ENCODE measurements at places on chromosomes 5 and 9. TPM values are rescaled to one million over a fixed set of nuclear protein-coding genes. Genes with fewer than 3 reads are reported as not detected.

Gene CAAP1
- total RNA-seq = 17.7 TPM

Gene FIBCD1
- not detected for total RNA-seq

Gene WHRN
- total RNA-seq = 10.5 TPM

Gene SMC5
- total RNA-seq = 42.3 TPM

Gene JAKMIP2
- total RNA-seq = 4.5 TPM

Gene CAVIN4
- total RNA-seq = not detected

Gene RUSC2
- total RNA-seq = 2.1 TPM

- H3K4me1 ChIP-seq = peaks cover 7% of the 10 kb centered on the region
- H3K27me3 ChIP-seq = peaks cover 8% of the 10 kb centered on the region
- H3K27ac ChIP-seq = no peak overlapping the region
These were observed 160.8 kb downstream of the DEPDC1B start for GRCh38 chr5:60538955-60539866.

DNA sequence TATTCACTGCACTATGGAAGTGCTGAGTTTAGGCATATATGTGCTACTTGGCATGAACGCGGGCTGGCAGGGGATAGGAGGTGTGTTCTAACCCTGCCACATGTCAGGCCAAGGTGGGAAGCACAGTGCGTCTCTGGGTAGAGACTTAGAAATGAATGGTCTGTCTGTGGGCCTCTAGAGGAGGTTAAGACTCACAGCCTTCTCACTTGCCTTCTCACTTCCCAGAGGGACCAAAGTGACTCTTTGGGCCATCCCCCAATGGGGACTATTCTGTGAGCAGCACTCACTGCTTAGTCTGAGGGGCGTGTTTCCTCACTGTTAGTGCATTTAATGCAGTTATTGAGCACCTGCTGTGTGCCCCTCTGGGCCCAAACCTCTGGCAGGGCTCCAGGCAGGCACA lies 2.4 kb upstream of the PITX1 start:
- peaks cover 10% of the 10 kb centered on the region for H3K4me1 ChIP-seq
- H3K4me3 ChIP-seq = no peak overlapping the region
- peaks cover 78% of the 10 kb centered on the region for H3K27me3 ChIP-seq

- no peaks in the 10 kb centered on the region for H3K36me3 ChIP-seq
- no peak overlapping the region for H3K27ac ChIP-seq
- no peaks in the 10 kb centered on the region for H3K4me1 ChIP-seq
- H3K4me3 ChIP-seq = no peak overlapping the region
- no peak for DNase-seq
- peaks cover 17% of the 10 kb centered on the region for H3K27me3 ChIP-seq
These were observed 25.2 kb downstream of the UGT3A2 start for GRCh38 chr5:36041537-36041845.

GRCh38 chr5:58446024-58446423 lies 13.9 kb downstream of the PLK2 start:
- H3K36me3 ChIP-seq = no peaks in the 10 kb centered on the region
- no peak overlapping the region for H3K27ac ChIP-seq
- H3K4me3 ChIP-seq = no peak overlapping the region
- no peak for DNase-seq
- H3K4me1 ChIP-seq = no peaks in the 10 kb centered on the region

GRCh38 chr5:33474004-33474403 lies 33.2 kb downstream of the TARS1 start:
- DNase-seq = no peak
- peaks cover 66% of the 10 kb centered on the region for H3K36me3 ChIP-seq
- no peak overlapping the region for H3K4me3 ChIP-seq
- no peaks in the 10 kb centered on the region for H3K27me3 ChIP-seq
- no peaks in the 10 kb centered on the region for H3K4me1 ChIP-seq

DNA sequence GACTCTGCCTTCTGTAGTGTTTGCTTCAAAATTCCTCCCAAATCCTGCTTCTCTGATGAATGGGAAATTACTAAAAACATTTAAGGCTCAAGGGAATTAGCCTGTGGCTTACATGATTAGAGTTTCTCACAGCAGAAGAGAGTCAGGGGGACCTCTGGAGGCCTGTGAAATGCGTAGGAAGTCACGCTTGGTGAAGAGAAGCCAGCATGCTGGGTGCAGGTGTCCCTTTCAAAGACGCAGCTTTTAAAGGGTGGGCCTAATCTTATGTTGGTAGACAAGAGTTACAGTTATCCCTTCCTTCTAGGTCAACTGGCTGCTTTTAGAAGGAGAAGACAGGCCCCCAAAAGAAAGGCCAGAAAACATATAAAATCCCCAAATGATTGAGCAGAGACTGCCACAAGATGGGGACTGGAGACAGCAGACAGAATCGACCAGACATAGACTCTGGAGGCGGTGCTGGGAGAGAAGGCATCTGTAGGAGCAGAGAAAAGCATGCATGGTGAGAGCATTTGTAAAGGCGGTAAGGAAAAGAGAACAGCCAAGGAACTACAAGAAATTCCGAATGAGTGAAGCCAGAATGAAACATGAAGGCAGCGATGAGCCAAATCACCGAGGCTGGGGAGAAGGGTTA lies 42.3 kb downstream of the B4GALT1 start:
- no peak for DNase-seq
- H3K27me3 ChIP-seq = no peaks in the 10 kb centered on the region
- peak overlapping the region; percentile 8 for H3K27ac ChIP-seq
- peaks cover 15% of the 10 kb centered on the region for H3K4me1 ChIP-seq
- no peak overlapping the region for H3K4me3 ChIP-seq

- H3K27me3 ChIP-seq = no peaks in the 10 kb centered on the region
- H3K27ac ChIP-seq = no peak overlapping the region
- peaks cover 19% of the 10 kb centered on the region for H3K36me3 ChIP-seq
- DNase-seq = no peak
- H3K4me1 ChIP-seq = no peaks in the 10 kb centered on the region
- no peak overlapping the region for H3K4me3 ChIP-seq
These were observed 205.6 kb downstream of the DENND1A start for GRCh38 chr9:123724211-123724796.

- no peak overlapping the region for H3K4me3 ChIP-seq
- H3K27ac ChIP-seq = no peak overlapping the region
- no peaks in the 10 kb centered on the region for H3K36me3 ChIP-seq
- peaks cover 3% of the 10 kb centered on the region for H3K27me3 ChIP-seq
- DNase-seq = no peak
These were observed 16.7 kb downstream of the ABO start for GRCh38 chr9:133258061-133259015.

- no peaks in the 10 kb centered on the region for H3K36me3 ChIP-seq
- DNase-seq = no peak
- H3K4me1 ChIP-seq = peaks cover 4% of the 10 kb centered on the region
- peaks cover 27% of the 10 kb centered on the region for H3K27me3 ChIP-seq
These were observed 3.8 kb upstream of the ELAVL2 start for GRCh38 chr9:23829580-23830475.

- peak overlapping the region; percentile 76 for H3K27ac ChIP-seq
- DNase-seq = no peak
- H3K27me3 ChIP-seq = peaks cover 1% of the 10 kb centered on the region
- H3K36me3 ChIP-seq = peaks cover 71% of the 10 kb centered on the region
These were observed 9.0 kb downstream of the BRD9 start for GRCh38 chr5:883475-884181.

DNA sequence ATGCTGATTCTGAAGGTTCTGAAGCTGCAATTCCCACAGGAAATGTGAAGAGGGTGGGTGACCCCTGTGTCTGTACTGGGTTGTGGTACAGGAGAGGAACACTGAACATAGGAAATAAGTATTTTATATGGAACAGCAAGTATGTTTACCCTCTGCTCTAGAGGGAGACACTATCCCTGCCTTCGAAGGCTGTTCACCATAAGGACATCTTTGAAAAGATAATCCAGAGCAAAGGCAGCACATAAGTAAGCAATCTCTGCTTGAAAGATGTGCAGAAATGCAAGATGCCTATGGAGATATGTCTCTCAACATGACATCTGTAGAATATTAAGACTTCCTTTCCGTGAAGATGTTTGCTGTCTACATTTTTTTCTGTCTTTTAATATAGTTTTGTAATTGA lies 184.4 kb upstream of the EFNA5 start:
- no peak overlapping the region for H3K4me3 ChIP-seq
- H3K36me3 ChIP-seq = no peaks in the 10 kb centered on the region
- H3K27ac ChIP-seq = no peak overlapping the region
- no peak for DNase-seq
- H3K4me1 ChIP-seq = no peaks in the 10 kb centered on the region

DNA sequence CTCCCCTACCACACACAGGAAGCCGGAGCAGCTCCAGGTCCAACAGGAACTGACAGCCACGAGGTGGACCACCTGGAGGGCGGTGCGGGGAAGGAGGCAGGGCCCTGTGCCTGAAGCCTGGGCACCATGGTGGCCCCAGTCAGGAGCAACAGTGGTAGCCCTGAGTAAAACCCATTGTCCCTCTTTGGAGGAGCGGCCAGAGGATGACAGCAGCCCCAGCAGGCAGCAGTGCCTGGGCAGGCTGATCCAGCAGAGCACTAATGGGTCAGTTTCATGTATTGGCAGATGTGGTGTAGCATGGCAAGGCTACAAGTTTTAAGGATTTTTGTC lies 47.7 kb upstream of the GARNL3 start:
- peaks cover 8% of the 10 kb centered on the region for H3K4me1 ChIP-seq
- H3K27ac ChIP-seq = no peak overlapping the region

DNA sequence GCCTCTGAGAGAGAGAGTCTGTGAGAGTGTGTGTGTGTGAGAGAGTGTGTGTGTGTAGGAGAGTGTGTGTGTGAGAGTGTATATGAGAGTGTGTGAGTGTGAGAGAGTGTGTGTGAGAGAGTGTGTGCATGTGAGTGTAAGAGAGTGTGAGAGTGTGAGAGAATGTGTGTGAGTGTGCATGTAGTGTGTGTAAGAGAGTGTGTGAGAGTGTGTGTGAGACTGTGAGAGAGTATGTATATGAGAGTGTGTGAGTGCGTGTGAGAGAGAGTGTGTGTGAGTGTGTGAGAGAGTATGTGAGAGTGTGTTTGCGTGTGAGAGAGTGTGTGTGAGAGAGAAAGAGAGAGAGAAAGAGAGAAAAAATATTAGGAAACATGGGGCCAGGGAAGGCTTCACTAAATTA lies 588.3 kb upstream of the SGCD start:
- no peak for DNase-seq
- no peak overlapping the region for H3K27ac ChIP-seq
- H3K4me1 ChIP-seq = no peaks in the 10 kb centered on the region
- H3K27me3 ChIP-seq = no peaks in the 10 kb centered on the region
- H3K4me3 ChIP-seq = no peak overlapping the region

GRCh38 chr9:37574241-37574721 lies 1.9 kb downstream of the FBXO10 start:
- H3K4me1 ChIP-seq = peaks cover 8% of the 10 kb centered on the region
- no peak overlapping the region for H3K4me3 ChIP-seq
- H3K27me3 ChIP-seq = no peaks in the 10 kb centered on the region
- no peak for DNase-seq
- no peak overlapping the region for H3K27ac ChIP-seq

All from activated naive CD8-positive, alpha-beta T cell treated with anti-CD3 and anti-CD28 coated beads, Interleukin-2, amount 10 ng/mL, durations not matched to agents 7 days and 5 days (primary cell).